ENCODE measurements at places on chromosomes 4 and X. TPM values are rescaled to one million over a fixed set of nuclear protein-coding genes. Genes with fewer than 3 reads are reported as not detected.

COL4A6 gene
- total RNA-seq: not detected

XAGE3 gene
- total RNA-seq: not detected

BTC gene
- not detected for total RNA-seq

MAGEA2 gene
- not detected for total RNA-seq

PITX2 gene
- not detected for total RNA-seq

DUSP9 gene
- 0.10 TPM for total RNA-seq

GJB1 gene
- total RNA-seq: not detected

MAGEB17 gene
- total RNA-seq: not detected

EDA gene
- total RNA-seq: 1.6 TPM

EGFL6 gene
- 2.0 TPM for total RNA-seq

AGTR2 gene
- total RNA-seq: not detected

CT45A10 gene
- not detected for total RNA-seq

KLHL15 gene
- total RNA-seq: 10.3 TPM

DACH2 gene
- total RNA-seq: not detected

UGT2B11 gene
- total RNA-seq: not detected

REST gene
- total RNA-seq: 52.4 TPM

KIAA1210 gene
- total RNA-seq: not detected

ATP5ME gene
- 217 TPM for total RNA-seq

CXCL5 gene
- not detected for total RNA-seq

PABPC4L gene
- total RNA-seq: not detected

SPANXC gene
- total RNA-seq: not detected

XG gene
- 0.65 TPM for total RNA-seq

PROM1 gene
- total RNA-seq: not detected

PAGE2 gene
- not detected for total RNA-seq

ATP2B3 gene
- 0.05 TPM for total RNA-seq

PNCK gene
- 0.15 TPM for total RNA-seq

NEIL3 gene
- 13.6 TPM for total RNA-seq

PASD1 gene
- not detected for total RNA-seq

RASL11B gene
- 1.6 TPM for total RNA-seq

APBB2 gene
- 11.0 TPM for total RNA-seq

RAB41 gene
- not detected for total RNA-seq

TLR10 gene
- not detected for total RNA-seq

RHOH gene
- total RNA-seq: 111 TPM

Measured in activated T-helper 1 cell treated with anti-CD3 and anti-CD28 coated beads, Interleukin-12 subunit alpha, Interleukin-12 subunit beta, Interleukin-2, Interleukin-4 antibody, amounts not matched to agents 30 ng/mL and 10 ng/mL and 1 ng/mL, durations not matched to agents 14 hours and 24 hours and 36 hours (primary cell).